Activated CD4-positive, alpha-beta T cell treated with anti-CD3 and anti-CD28 coated beads, Interleukin-2, amount 10 ng/mL, durations not matched to agents 7 days and 5 days (primary cell): ENCODE measurements at places on chromosomes 12 and 14.

GRCh38 chr12:20426191-20426590 is 57.9 kb downstream of the PDE3A start:
- peaks cover 2% of the 10 kb centered on the region for H3K4me1 ChIP-seq
- H3K36me3 ChIP-seq, result no peaks in the 10 kb centered on the region
- no peaks in the 10 kb centered on the region for H3K27me3 ChIP-seq
- H3K27ac ChIP-seq, result no peak overlapping the region

GRCh38 chr14:98093111-98093510 is 1178.9 kb downstream of the BCL11B start:
- H3K27ac ChIP-seq, result no peak overlapping the region
- H3K4me3 ChIP-seq, result no peak overlapping the region
- no peak for DNase-seq
- H3K27me3 ChIP-seq, result no peaks in the 10 kb centered on the region
- no peaks in the 10 kb centered on the region for H3K4me1 ChIP-seq

- no peak overlapping the region for H3K4me3 ChIP-seq
- no peak overlapping the region for H3K27ac ChIP-seq
- H3K4me1 ChIP-seq, result peaks cover 44% of the 10 kb centered on the region
- peaks cover 32% of the 10 kb centered on the region for H3K36me3 ChIP-seq
- DNase-seq, result no peak
Observed at GRCh38 chr12:123388951-123389559, 5.1 kb downstream of the KMT5A start.

DNA sequence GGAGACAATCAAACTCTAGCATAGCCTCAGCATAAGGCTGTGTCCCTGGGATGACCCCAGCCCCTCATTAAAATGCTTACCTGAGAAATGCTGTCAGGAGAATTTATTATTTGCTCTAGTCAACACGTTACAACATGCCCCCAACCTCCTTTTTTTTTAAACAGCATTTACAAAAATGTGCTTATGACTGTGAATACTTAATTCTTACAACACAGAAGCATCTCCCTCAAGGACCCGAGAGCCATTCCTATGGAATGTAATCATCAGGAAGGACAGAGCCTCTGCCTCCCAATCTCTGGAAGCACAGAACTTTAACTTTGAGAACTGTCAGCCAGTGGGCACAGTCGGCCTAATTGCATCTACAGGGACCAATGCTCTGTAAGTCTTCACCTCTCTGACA is 136.6 kb upstream of the OVCH1 start:
- H3K4me3 ChIP-seq, result no peak overlapping the region
- no peak overlapping the region for H3K27ac ChIP-seq
- no peaks in the 10 kb centered on the region for H3K4me1 ChIP-seq

- H3K27me3 ChIP-seq, result no peaks in the 10 kb centered on the region
- peaks cover 9% of the 10 kb centered on the region for H3K36me3 ChIP-seq
- no peaks in the 10 kb centered on the region for H3K4me1 ChIP-seq
- H3K4me3 ChIP-seq, result no peak overlapping the region
- no peak overlapping the region for H3K27ac ChIP-seq
- DNase-seq, result no peak
Observed at GRCh38 chr12:96084624-96085023, 49.2 kb upstream of the LTA4H start.

DNA sequence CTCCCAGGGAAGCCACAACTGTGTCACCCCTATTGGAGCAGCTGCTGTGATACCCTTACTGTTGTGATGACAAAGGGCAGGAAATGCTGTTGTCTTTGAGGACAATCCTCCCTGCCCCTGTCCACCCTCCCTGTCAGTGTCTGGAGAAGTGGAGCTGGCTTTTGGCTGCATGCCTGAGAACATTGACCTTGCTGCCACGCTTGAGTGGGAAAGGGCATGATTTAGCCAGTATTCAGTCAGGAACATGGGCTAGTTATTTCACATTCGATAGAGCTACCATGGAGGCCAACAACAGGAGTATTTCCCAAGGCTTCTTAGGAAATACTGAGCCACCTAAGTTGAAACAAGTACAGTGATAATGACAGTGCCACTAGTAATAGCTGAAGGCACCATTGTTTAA is 59.4 kb downstream of the MYRFL start:
- no peak overlapping the region for H3K27ac ChIP-seq
- H3K36me3 ChIP-seq, result no peaks in the 10 kb centered on the region
- no peaks in the 10 kb centered on the region for H3K4me1 ChIP-seq

GRCh38 chr12:73902260-73902659 is 635.4 kb upstream of the ATXN7L3B start:
- H3K36me3 ChIP-seq, result no peaks in the 10 kb centered on the region
- no peak overlapping the region for H3K27ac ChIP-seq
- no peaks in the 10 kb centered on the region for H3K27me3 ChIP-seq
- no peak overlapping the region for H3K4me3 ChIP-seq
- DNase-seq, result no peak
- H3K4me1 ChIP-seq, result no peaks in the 10 kb centered on the region

- H3K27me3 ChIP-seq, result no peaks in the 10 kb centered on the region
- H3K27ac ChIP-seq, result no peak overlapping the region
- H3K4me3 ChIP-seq, result no peak overlapping the region
- DNase-seq, result no peak
- H3K4me1 ChIP-seq, result peaks cover 27% of the 10 kb centered on the region
Observed at GRCh38 chr14:65279510-65279909, 133.0 kb upstream of the FUT8 start.

- H3K27me3 ChIP-seq, result peaks cover 8% of the 10 kb centered on the region
- H3K36me3 ChIP-seq, result no peaks in the 10 kb centered on the region
- DNase-seq, result no peak
Observed at GRCh38 chr12:16346958-16347357, 487 bp upstream of the MGST1 start.

DNA sequence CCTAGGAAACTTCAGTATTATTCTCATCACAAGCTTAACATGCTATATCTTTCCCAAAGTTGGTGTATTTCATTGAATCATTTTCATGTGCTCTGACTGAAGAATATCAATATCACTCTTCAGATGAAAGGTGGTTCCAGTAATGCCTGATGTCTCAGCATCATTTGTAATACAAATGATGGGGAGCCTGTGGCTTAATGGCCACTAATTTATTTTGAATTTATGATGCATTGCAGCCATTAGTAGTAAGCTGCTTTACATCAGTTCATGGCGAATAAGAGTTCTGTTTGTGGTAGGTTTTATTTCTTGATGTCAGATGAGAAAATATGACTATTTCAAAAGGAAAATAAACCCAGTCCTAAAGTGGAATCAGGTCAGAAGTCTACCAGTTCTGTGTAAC is 139.4 kb downstream of the SLC16A7 start:
- peaks cover 15% of the 10 kb centered on the region for H3K36me3 ChIP-seq
- H3K4me1 ChIP-seq, result peaks cover 11% of the 10 kb centered on the region
- no peak overlapping the region for H3K4me3 ChIP-seq
- no peak overlapping the region for H3K27ac ChIP-seq
- no peaks in the 10 kb centered on the region for H3K27me3 ChIP-seq
- DNase-seq, result no peak

DNA sequence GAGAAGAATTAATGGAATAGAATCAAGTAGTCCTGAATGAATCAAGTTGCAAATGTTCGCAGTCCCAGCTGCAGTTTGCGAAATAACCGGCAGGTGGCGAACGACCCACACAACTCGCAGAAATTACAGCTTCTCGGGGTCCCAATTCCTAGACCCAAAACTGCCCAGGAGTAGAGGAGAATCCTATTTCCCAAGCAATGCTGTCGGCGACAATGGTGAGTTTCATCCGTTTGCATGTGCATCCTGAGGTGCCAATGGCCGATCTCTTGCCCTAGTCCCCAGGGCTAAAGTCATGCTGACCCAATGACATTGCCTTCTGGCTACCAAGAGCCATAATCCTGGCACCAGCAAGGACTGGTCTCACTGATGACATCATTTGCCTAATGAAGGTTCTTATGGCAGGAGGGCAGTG is 8.5 kb upstream of the ASCL1 start:
- H3K4me1 ChIP-seq, result peaks cover 12% of the 10 kb centered on the region
- no peak overlapping the region for H3K27ac ChIP-seq
- H3K4me3 ChIP-seq, result no peak overlapping the region
- peaks cover 56% of the 10 kb centered on the region for H3K27me3 ChIP-seq

DNA sequence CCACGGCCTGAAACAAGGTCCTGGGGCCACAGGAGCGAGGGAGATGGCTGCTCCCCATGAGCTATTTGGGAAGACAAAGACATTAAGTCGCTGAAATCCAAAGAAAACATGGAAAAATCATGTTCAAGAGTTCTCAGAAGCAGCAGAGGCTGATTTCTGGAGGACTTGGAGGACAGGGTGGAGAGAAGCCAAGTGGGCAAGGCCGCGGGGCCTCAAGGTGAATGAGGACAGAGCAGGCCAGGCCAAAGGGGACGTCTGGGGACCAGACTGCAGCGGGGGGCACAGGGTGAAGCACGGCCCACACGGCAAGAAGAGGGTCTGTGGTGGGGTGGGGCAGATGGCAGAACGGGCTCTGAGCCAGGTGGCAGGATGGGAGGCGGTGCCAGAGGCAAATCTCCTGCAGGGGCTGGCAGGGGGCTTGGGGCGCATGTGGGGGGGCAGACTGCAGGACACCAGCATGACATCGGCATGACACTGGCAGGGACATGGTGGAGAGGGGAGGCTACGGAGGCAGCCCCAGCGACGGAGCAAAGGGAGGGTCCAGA is 48.9 kb downstream of the RNF34 start:
- peaks cover 15% of the 10 kb centered on the region for H3K4me1 ChIP-seq
- no peaks in the 10 kb centered on the region for H3K27me3 ChIP-seq
- DNase-seq, result no peak
- H3K36me3 ChIP-seq, result peaks cover 25% of the 10 kb centered on the region

DNA sequence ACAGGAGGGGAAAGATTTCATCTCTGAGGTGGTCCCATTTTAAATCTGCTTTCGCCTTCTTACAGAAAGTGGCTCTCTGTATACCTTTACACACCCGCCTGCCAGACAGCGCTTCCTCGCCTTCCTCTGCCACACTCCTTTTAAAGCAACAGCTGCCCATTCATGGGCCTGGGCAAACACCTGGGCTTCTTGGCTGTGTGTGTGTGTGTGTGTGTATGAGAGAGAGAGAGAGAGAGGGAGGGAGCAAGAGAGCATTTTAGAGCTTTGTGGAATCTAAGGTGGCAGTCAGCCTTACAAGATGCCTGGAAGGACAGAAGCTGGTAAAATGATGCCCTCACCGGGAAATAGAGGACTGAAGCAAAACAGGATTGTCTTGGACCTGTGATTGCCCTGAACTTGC is 20.0 kb downstream of the PTHLH start:
- peaks cover 22% of the 10 kb centered on the region for H3K27me3 ChIP-seq
- H3K27ac ChIP-seq, result no peak overlapping the region
- no peaks in the 10 kb centered on the region for H3K36me3 ChIP-seq
- no peak overlapping the region for H3K4me3 ChIP-seq
- no peak for DNase-seq

- H3K36me3 ChIP-seq, result no peaks in the 10 kb centered on the region
- H3K4me3 ChIP-seq, result no peak overlapping the region
- no peak for DNase-seq
Observed at GRCh38 chr14:79569072-79569471, 642.2 kb downstream of the DIO2 start.

DNA sequence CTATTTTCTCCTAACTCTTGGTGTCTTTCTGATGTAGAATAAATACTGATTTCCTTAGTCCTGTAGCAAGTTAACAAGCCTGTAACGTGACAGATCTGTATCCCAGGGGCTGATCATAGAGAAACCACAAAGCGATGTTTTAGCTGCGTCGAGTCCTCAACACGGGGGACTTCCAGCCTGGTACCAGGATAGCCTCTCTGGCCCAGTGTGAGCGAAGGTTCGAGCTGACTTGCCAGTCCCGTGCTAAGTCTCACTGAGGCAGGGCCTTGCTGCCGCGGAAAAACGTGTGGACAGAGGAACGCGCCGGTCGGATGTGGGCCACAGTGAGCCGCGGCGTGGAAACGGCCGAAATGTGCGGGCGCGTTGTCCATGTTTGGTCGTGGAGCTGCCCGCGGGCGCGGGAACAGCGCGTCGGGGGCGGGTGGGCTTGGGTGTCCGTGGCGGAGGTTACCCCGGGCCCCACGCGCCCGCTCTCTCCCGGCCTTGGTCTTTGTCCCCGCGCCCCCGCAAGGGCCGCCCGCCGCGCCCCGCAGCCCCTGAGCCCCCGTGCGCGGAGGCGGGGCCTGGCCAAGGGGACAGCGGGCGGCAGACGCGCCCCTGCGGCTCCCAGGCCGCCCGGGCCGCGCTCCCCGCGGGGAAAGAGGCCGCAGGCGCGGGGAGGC is 531 bp upstream of the EML1 start:
- peaks cover 52% of the 10 kb centered on the region for H3K27me3 ChIP-seq
- no peaks in the 10 kb centered on the region for H3K36me3 ChIP-seq
- H3K4me1 ChIP-seq, result peaks cover 31% of the 10 kb centered on the region
- no peak overlapping the region for H3K27ac ChIP-seq
- H3K4me3 ChIP-seq, result peak overlapping the region; percentile 38
